ENCODE measurements at places on chromosomes 2 and 18.
A peak's percentile ranks its signal among the peaks of the same experiment; 100 is the strongest.

DNA sequence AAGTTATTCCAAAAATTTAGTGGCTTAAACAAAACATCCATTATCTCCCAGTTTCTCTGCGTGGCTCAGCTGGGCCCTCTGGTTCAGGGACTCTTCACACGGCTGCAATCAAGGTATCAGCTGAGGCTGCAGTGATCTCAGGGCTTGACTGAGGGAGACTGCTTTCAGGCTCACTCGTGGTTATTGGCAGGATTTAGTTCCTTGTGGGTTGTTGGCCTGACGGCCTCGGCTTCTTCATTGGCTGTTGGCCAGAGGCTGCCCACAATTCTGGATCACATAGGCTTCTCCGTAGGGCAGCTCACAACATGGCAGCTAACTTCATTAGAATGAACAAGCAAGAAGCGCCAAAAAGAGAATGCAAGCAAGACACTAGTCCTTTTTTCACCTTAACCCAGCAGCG, 90.1 kb downstream of the ABI2 start:
- no peak for DNase-seq

GRCh38 chr2:236862961-236863728, 222.5 kb upstream of the COPS8 start:
- DNase-seq, result no peak

- no peak for DNase-seq
Measured at GRCh38 chr2:105611811-105612424, 132.8 kb upstream of the NCK2 start.

DNA sequence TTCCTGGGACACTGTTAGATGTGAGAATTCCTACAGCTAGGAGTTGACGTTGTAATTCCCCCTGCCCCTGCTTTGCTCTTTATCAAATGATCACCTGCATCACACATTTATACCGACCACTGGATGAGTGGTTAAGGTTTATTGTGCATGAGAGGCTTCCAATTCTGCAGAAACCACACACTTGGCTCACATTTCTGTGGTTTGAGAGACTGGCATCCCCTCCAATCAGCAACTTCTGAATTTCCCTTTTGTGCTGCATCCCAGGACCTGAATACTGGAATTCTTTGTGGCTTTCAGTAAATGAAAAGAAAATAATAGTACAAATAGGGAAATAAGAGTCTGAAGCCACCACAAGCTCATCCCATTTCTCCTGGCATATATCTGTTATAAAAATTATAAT, 628.7 kb upstream of the PIK3C3 start:
- no peak for DNase-seq

DNA sequence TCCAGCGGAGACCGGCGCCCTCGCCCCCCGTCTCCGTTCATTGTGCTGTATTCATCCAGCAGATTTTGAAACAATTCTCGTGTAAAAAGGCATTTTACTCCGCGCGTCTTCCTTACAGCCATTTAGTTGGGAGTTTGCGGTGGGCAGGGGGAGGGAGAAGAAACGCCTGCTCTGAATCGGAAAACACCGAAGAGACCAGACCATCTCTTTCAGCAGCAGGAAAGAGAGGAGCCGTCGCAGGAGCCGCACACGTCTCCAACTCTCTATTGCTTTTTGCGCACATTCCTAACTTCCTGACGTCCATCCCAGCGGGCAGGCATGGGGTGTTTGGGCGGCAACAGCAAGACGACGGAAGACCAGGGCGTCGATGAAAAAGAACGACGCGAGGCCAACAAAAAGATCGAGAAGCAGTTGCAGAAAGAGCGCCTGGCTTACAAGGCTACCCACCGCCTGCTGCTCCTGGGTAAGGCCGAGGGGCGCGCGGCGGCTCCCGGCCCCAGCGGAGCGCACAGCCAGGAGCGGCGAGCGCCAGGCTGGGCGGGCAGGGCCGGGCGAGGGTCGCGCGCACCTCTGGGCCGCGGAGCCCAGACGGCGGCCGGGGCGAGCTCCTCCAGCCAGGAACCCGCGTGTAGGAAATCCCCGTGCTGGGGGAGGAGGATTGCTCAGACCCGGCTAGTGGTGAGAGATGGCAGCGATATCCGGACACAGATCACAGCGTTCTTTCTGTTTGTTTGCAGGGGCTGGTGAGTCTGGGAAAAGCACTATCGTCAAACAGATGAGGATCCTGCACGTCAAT, 63.2 kb downstream of the GNAL start:
- no peak for DNase-seq

- no peak for DNase-seq
Measured at GRCh38 chr2:86764661-86765309, 25.9 kb downstream of the CD8A start.

DNA sequence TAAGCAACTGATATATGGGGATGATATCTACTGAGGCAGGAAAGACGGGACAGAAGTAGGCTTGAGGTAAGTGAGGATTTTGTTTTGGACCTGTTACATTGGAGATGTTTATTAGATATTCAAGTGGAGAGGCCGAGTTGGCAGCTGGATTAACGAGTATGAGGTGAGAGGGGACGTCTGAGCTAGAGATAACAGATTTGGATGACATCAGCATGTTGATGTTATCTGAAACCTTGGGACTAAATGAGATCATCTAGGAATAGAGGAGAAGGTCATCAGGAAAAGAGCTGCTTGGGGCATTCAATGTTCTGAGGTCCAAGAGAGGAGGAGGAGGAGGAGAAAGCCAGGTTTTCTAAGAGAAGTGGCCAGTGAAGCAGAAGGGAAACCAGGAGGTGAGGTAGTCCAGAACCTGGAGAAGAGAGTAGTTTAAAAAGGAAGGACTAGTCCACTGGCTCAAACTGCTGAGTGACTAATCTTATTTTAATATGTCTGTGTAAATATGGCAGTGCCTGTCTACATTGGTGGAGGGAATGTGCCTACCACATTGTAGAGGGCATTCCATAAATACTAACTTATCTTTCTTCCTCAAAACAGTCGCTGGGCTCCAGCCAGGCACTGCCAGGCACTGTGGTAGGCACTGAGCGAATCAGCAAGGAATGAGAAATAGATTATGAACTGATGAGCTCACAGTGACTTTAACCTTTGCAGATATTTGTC, 488.3 kb downstream of the DLGAP1 start:
- no peak for DNase-seq

DNA sequence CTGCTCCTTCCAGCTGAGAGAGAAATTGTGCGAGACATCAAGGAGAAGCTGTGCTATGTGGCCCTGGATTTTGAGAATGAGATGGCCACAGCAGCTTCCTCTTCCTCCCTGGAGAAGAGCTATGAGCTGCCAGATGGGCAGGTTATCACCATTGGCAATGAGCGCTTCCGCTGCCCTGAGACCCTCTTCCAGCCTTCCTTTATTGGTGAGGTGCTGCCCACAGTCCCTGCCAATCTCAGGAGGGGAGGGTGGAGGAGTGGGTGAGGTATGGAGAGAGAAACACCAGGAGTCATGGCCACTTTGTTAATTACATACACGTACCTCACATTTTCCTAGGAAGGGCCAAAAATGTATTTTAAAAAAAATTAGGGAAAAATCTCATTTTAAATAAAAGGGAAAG, 12.0 kb upstream of the DGUOK start:
- DNase-seq, result no peak

DNA sequence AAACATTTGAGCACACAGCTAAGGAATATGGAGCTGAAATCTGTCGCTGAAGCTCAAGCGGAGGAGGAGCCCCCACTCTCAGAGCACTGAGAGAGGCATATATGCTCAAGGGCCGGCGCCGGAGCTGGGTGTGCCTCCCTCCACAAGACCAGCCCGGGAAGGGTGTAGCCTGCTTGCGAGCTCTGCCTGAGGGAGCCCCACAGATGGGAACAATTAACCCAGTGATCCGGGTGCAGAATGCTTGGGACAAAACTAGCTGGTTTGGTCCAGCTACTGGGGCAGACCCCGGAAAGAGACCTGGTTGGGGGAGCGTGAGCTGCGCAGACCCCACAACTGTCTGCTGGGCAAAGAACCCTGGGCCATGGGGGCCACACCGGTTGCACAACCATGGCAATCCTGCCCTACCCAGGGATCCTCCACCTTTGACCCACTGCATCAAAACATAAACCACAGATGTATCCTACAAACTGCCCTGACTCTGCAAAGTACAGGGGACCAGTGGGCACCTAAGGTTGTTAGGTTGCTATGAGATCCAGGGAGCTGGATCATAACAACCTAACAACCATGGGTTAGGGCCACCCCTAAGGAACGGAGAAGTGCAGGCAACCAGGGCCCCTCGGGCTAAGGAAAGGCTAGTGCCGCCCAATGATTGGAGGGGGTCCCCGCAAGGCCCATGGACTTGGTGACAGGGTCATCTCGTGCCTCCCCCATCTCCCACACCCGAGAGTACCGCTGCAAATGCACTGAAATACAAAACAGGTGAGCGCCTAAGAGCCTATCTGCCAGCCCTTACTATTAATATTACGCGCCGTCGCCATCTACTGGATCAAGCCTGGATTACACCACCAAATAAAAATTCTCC, 53.4 kb upstream of the SCN1A start:
- DNase-seq, result no peak

DNA sequence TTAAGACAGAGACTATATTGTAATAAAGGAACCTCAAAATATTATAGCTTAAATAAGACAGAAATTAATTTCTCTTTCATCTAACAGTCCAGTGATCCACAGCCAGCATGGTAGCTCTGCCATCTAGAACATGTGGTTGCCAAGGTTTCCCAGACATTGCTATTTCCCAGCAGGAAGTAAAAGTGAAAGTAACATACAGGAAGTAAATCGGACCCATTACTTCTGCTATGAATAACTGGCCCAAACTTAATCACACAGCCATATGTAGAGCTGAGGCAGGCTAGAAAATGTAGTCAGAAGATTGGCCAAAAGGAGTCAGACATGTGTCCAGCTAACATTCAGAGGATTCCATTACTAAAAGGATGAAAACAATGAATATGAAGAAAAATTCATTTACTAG, 71.0 kb downstream of the NOL4 start:
- DNase-seq, result no peak

DNA sequence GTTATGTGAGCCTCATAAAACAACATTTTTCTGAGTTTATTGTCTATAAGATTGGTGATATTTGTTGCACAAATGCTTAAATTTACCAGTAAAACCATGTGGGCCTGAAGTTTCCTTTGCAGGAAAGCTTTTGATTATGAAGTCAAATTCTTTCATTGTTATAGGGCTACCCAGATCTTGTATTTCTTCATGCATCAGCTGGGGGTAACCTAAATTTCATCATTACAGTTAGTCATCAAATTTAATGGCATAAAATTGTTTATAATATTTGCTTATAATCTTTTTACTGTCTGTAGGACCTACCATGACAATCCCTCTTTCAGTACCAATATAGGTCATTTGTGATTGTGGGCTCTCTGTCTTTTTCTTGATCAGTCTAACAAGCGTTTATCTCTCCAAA, 47.8 kb downstream of the SMAD2 start:
- no peak for DNase-seq

GRCh38 chr2:134207589-134208209, 46.2 kb upstream of the MGAT5 start:
- peak; percentile 37 for DNase-seq

DNA sequence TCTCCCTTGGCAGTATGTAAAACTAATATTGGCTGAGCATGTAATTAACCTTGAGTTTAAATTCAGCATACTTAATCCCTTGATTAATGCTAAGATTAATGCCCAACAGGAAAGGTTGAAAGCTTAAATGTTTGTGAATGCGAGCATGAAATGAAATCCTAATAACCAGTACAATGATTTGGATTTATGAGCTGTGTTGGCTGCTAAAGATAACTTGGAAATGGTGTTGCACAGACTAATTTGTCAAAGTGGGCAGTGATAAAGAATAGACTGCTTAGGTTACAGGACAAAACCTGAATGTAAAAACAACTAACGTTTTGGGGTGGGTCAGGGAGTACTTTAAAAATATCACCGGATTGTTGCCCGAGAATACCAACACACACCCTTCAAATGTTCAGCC, 70.6 kb downstream of the MGAT5 start:
- DNase-seq, result no peak

DNA sequence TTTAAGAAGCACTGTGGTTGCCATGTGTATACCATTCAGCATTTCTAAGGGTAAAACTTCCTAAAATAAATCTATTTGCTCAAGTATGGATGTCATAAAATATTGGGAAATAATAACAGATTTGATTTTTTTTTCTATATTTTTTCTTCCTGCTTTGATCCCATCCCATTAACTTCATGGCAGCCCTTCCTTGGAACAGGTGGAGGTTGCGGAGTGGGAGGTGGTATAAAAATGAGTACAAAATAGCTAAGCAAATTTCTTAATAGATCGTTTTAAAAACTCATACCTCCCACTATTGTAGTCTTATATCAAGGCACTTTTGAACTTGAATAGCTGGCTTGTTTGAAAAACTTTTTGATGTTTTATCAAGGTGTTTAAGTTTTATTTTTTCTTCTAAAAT, 152.1 kb upstream of the KYNU start:
- DNase-seq, result no peak

- no peak for DNase-seq
Measured at GRCh38 chr2:80454628-80455027, 150.1 kb upstream of the LRRTM1 start.

DNA sequence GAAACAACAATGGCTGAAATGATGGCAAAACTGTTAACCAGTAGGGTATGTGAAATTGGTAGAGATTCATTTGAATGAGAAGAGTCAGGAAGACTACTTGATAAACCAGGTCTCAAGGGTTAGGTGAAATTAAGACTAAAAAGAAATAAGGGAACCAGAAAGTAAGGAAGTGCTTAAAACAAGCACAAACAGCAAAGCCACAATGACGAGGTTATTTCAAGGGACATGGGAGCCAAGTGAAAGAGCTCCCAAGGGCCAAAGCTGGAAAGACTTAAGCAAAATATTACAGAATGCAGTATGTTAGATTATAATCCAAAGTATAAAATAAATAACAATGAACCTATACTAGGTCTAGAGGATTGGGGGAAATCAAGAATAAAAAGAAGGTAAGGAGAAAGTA, 19.3 kb upstream of the CD302 start:
- no peak for DNase-seq

- DNase-seq, result no peak
Measured at GRCh38 chr18:22314420-22314819, 103.3 kb downstream of the CTAGE1 start.

GRCh38 chr18:47846431-47846830, 84.0 kb downstream of the SMAD2 start:
- DNase-seq, result no peak
